HepG2 (cell line): ENCODE measurements at places on chromosomes 6 and 20.

DNA sequence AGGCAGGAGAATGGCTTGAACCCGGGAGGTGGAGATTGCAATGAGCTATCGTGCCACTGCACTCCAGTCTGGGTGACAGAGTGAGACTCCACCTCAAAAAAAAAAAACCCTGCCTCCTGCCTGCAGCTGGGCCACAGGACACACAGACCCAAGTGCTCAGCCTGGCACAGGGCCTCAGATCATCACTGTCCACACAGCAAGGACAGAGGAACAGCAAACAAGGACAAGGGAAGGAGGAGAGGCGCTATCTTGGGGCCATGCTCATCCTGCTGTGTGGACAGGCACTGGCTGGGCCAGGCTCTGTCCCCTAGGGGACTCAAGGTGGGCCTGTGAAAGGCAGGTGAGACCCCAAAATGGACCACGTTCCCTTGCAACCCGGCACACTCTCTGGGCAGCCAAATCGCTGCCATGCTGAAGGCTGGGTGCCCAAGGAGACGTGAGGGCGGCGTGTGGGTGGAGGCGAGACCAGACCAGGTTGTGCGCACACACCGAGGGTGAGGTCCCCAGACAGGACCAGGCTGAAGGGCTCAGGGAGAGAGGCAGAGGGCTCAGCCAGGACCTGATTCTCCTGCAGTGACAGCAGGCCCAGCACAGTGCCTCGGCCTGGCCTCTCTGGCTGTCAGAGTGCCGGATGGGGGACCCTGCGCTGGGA, 9.1 kb downstream of the UCKL1 start:
- no peak for DNase-seq

DNA sequence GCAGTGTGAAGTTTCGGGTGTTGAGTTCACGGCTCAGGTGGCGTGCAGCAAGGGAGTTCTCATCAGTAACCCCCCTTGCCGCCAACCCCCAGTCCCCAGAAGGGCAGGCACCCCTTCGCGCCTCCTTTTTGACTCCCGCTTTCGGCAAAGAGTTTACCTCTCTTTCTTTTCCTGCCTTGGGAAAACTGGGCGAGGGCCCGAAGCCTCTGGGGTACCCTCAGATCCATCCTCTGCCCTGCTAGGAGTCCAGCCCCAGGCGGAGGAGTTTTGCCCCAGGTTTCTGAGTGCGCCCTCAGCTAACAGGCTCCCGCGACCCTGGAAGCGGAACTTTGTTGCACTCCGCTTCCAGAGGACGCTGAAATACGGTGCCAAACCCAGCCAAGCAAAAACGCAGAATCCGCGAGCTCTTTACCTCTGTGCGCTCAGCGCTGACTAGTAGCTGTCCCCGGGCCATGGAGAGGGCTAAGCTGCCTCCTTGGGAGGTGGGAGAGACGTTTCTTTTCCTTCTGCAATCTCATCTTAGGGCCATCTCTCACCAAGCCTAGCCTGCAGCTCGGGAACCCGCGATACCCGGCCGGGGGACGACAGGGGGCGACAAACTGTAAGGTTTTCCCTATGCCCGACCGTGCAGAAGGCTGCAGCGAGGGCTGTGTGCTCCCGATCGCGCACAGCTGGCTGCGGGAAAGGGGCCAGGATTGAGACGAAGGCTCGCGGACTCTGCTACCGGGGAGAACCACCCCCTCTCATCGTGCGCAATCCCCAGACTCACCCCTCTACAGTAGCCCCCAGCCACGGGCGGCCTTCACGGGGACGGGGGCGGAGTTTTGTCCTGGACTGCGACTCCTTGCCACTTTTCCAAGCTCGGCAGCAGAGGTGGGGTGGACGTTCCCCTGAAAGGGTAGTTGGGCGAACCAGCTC, 2.7 kb upstream of the PAX1 start:
- DNase-seq = peak; percentile 39

- no peak for DNase-seq
Observed at GRCh38 chr6:73743556-73743955, 47.6 kb downstream of the CD109 start.

- no peak for DNase-seq
Observed at GRCh38 chr6:64439274-64439673, 803.7 kb downstream of the PHF3 start.

GRCh38 chr6:35294308-35294945, 3.2 kb upstream of the DEF6 start:
- DNase-seq = peak; percentile 62

GRCh38 chr20:45189861-45190260, 15.2 kb downstream of the PI3 start:
- DNase-seq = no peak

DNA sequence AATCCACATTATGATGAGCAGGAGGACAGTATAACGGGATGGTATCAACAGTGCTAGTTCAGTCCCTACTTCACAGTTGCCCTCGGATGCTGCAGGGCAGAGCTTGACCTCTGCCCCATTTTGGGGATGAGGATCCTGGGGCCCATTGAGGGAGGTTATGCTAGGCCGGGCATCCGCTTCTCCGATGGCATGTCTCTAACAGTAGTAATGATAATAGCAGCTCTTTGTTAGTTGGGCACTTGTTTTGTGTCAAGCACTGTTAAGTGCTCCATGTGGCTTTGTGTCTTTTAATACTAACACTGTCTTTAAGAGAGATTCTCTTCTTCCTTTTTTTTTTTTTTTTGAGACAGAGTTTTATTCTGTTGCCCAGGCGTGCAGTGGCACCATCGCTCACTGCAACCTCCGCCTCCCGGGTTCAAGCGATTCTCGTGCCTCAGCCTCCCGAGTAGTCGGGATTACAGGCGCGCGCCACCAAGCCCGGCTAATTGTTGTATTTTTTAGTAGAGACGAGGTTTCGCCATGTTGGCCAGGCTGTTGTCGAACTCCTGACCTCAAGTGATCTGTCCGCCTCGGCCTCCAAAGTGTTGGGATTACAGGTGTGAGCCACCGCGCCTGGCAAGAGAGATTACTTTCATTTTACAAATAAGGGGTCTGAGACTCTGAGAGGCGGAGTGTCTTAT, 1.1 kb downstream of the MAPRE1 start:
- DNase-seq = no peak

DNA sequence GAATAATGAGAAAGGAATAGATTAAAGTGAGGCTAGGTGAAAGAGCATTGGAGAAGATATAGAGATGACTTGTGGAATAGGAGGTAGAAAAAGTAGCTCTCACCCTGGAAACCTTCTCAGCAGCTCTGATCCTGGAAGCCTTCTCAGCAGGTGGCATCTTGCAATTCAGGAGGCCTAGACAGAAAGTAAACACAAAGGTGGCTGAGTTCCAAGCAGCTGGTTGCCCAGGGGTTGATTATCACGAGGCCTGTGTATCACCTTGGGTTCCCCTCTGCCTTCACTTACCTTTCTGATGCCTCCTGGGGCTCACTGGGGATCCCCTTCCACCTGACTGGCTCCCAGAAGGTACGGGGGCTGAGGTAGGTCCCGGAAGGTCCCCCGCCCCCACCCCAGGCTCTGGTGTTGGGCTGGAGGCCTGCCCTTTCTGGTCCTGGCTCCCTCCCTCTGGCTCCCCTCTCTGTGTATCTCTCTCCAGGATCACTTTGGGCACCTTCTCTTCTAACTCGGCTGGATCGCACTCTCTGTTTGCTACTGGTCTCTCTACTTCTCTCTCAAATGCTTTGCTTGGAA, 9.7 kb downstream of the MDC1 start:
- DNase-seq = no peak

- DNase-seq = no peak
Observed at GRCh38 chr20:62004614-62005013, 61.1 kb downstream of the TAF4 start.
